ENCODE measurements at places on chromosomes 5 and 9. TPM values are rescaled to one million over a fixed set of nuclear protein-coding genes. Genes with fewer than 3 reads are reported as not detected.

- DNase-seq, result no peak
Measured at GRCh38 chr5:160092514-160092913, 26.7 kb downstream of the PWWP2A start.

- no peak for DNase-seq
Measured at GRCh38 chr5:5536871-5537270, 114.4 kb downstream of the ICE1 start.

SHC3 gene
- total RNA-seq, result 0.05 TPM

AGXT2 gene
- total RNA-seq, result not detected

DNA sequence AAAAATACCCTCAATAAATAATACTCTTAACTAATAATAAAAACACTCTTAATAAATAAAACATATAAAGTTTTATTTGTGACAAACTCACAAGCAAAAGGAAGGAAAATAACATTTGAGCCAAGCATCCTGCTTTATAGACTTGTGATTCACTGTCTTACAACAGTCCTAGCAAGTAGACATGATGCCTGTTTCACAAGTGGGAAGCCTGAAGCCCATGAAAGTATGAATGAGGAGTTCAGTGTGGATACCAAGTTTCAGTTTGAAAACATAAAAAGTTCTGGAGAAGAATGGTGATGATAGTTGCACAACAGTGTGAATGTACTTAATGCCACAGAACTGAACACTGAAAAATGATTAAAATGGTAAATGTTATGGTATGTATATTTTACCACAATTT, 10.9 kb downstream of the HABP4 start:
- DNase-seq, result no peak

DNA sequence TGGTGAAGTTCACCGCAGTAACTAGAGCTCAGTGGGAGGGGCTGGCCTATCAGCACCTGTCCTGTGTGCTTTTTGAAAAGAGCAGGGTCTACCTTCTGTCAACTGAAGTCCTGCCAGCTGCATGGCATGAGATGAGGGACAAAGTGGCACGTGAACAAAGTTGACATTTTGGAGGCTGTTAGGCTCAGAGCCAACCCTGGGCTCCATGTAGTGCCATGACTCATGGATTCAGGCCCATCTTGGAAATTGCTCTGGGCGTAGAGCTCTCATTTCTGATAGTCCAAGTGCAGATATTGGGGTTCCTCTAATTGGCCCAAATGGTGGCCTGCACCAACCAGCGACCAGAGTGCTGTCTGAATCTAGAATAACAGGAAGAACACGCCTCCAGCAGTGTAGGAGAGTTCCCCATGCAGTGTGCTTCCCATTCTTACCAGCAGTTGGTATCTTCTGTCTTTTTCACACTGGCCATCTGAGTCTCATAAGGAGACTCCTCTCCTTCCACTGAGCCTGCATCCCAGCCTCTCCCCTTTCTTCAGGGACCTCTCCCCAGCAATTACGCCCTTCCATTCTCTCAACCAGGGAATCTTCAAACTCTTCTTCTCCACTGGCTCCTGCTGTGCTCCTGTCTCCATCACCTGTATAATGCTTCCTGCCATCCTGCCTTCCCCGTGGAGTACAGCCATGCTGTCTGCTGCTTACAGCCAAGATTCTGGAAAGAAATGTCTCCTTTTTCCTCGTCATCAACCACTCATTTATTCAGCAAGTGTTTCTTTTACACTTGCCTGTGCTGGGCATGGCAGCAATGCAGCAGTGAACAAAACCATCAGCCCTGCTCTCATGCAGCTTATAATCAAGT, 30.4 kb downstream of the IRF1 start:
- DNase-seq, result no peak
